Activated CD8-positive, alpha-beta memory T cell treated with anti-CD3 and anti-CD28 coated beads for 36 hours (primary cell): ENCODE measurements at places on chromosomes 12 and 14. TPM values are rescaled to one million over a fixed set of nuclear protein-coding genes. Genes with fewer than 3 reads are reported as not detected.

LRP1-AS gene
- total RNA-seq = not detected

HOXC5 gene
- total RNA-seq = not detected

RERG gene
- not detected for total RNA-seq

OR6C2 gene
- total RNA-seq = not detected

KRT1 gene
- total RNA-seq = not detected

TDRD9 gene
- 0.93 TPM for total RNA-seq

TMEM30B gene
- total RNA-seq = 2.1 TPM

WNT5B gene
- total RNA-seq = not detected

IL31 gene
- 3.4 TPM for total RNA-seq

NR1H4 gene
- total RNA-seq = not detected

CLEC14A gene
- not detected for total RNA-seq

TMEM117 gene
- total RNA-seq = 1.3 TPM

PMCH gene
- total RNA-seq = 1.8 TPM

NRL gene
- total RNA-seq = 1.1 TPM

CLEC4C gene
- not detected for total RNA-seq

PCED1B gene
- total RNA-seq = 86.5 TPM

CYP46A1 gene
- 0.46 TPM for total RNA-seq

RNASE3 gene
- not detected for total RNA-seq

CD163L1 gene
- total RNA-seq = not detected

FLRT2 gene
- total RNA-seq = not detected

VASH1 gene
- total RNA-seq = 5.1 TPM

PAPLN gene
- 0.27 TPM for total RNA-seq

MYO1H gene
- total RNA-seq = not detected

ARMH4 gene
- total RNA-seq = not detected

SLC5A8 gene
- not detected for total RNA-seq

PRKD1 gene
- total RNA-seq = not detected

ACYP1 gene
- 42.0 TPM for total RNA-seq

HOXC10 gene
- not detected for total RNA-seq

ACRBP gene
- 0.95 TPM for total RNA-seq

BTG1 gene
- total RNA-seq = 75.4 TPM

FSCB gene
- not detected for total RNA-seq
